ENCODE measurements at places on chromosomes 11 and 22.
A peak's percentile ranks its signal among the peaks of the same experiment; 100 is the strongest.

DNA sequence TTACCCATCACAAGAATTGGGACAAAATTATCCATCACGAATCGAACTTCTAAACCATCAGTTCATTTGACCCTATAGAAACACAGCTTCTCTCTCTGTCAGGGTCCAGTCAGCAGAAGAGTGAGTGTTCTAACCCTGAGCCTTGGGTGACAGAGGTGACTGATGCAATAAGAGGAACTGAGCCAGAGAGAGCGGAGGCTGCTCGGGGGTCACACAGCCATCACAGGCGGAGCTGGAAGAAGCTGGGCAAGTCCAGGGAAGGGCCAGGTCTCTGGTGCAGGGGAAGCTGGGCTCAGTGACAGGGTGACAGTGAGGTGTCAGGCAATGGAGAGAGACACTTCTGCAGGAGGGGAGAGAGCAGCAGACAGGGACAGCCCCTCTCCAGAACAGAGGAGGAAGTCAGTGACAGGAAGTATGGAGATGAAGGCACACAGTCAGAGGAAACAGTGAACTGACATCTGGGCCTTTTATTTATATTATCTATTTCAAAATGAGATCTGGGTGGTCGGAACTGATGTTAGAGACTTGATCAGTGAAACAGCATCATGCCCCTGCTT, 184.0 kb upstream of the TBCEL start:
- DNase-seq: no peak

DNA sequence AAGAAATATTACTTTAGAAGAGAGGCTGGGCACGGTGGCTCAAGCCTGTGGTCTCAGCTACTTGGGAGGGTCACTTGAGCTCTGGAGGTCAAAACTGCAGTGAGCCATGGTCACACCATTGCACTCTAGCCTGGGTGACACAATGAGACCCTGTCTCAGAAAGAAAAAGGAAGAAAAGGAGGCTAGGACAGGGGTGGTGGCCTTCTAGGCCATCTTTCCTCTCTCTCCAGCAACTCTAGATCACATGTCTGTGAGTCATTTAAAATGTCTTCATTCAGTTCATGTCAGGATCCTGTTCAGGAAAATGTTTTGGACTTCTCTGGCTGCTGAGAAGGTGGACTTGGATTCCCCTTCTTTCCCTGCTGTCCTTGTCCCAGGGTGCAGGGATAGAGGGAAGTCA, 53.3 kb downstream of the PPFIA1 start:
- no peak for DNase-seq

GRCh38 chr11:119373921-119374631, 7.4 kb downstream of the USP2 start:
- peak; percentile 72 for DNase-seq

DNA sequence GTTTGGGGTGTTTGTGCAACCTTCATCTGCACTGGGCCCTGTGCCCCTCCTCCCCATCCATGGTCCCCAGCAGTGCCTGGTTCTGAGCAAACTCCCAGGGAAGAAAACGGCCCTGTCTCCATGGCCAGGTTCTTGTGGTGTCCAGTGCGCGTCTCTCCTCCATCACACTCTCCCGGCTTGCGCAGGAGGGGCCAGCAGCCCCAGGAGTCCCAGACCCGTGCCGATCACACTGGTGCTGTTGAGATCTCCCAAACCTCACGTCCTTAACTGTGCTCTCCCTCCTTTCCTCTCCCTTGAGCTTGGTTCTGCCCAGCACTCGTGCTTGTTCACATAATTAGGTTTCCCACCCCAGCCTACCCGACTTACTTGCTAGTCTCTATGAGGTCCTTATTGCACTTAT, 10.9 kb upstream of the GRK2 start:
- DNase-seq: no peak

GRCh38 chr11:108324587-108324986, 101.7 kb downstream of the ATM start:
- no peak for DNase-seq

Measured in iPS-NIHi11 (cell line).